Stimulated activated CD8-positive, alpha-beta memory T cell treated with anti-CD3 and anti-CD28 coated beads, Interleukin-12 subunit alpha, Interleukin-12 subunit beta, amount 100 ng/mL, for 1 hour (primary cell): ENCODE measurements at places on chromosomes 7 and 10.

- no peak for DNase-seq
These were observed 232.2 kb upstream of the CTBP2 start for GRCh38 chr10:125392609-125393008.

GRCh38 chr10:73828161-73828560, 16.8 kb upstream of the NDST2 start:
- DNase-seq: no peak

GRCh38 chr10:36872702-36873393, 252.6 kb upstream of the ANKRD30A start:
- no peak for DNase-seq

- DNase-seq: no peak
These were observed 276.5 kb downstream of the CCDC3 start for GRCh38 chr10:12724807-12725579.

- DNase-seq: no peak
These were observed 50.3 kb upstream of the CXCL12 start for GRCh38 chr10:44435196-44435595.

- no peak for DNase-seq
These were observed 838 bp upstream of the DLX6 start for GRCh38 chr7:97004247-97005182.
